ENCODE measurements at places on chromosomes 1 and 21.
A peak's percentile ranks its signal among the peaks of the same experiment; 100 is the strongest.

- peak; percentile 41 for DNase-seq
- peak within 1 kb of the TSS; percentile 84 for H3K4me3 ChIP-seq
- no peak within 1 kb of the TSS for H3K27ac ChIP-seq
- H3K4me1 ChIP-seq, result peaks cover 12% of the 10 kb centered on the region
- H3K36me3 ChIP-seq, result no peaks in the 10 kb centered on the region
Measured at GRCh38 chr21:29939924-29940275, at the start of gene GRIK1. Gene GRIK1 (minus strand): TSS chr21:29939996.

DNA sequence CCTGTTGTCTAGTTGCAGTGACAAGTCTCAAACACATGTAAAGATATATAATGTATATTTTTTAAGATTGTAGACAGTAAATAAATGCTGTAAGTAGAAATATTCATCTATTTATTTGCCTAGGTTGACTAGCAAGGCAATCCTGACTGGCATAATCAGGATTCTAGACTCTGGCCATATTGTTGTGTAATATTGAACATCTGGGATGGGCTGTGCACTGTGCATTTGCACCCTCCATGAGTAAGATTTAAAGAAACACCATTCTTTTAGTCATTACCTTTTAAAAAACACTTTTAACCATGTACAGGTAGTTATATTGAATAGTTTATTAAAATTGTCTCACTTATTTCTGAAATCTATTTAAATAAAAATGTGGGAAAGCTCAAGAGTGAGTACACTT, 32.4 kb downstream of the RASAL2 start:
- no peaks in the 10 kb centered on the region for H3K27me3 ChIP-seq
- peaks cover 27% of the 10 kb centered on the region for H3K4me1 ChIP-seq
- H3K36me3 ChIP-seq, result peaks cover 3% of the 10 kb centered on the region

- H3K27ac ChIP-seq, result no peak overlapping the region
- no peak overlapping the region for H3K4me3 ChIP-seq
- no peaks in the 10 kb centered on the region for H3K36me3 ChIP-seq
- H3K4me1 ChIP-seq, result peaks cover 10% of the 10 kb centered on the region
Measured at GRCh38 chr1:219144658-219145315, 28.9 kb upstream of the LYPLAL1 start.

DNA sequence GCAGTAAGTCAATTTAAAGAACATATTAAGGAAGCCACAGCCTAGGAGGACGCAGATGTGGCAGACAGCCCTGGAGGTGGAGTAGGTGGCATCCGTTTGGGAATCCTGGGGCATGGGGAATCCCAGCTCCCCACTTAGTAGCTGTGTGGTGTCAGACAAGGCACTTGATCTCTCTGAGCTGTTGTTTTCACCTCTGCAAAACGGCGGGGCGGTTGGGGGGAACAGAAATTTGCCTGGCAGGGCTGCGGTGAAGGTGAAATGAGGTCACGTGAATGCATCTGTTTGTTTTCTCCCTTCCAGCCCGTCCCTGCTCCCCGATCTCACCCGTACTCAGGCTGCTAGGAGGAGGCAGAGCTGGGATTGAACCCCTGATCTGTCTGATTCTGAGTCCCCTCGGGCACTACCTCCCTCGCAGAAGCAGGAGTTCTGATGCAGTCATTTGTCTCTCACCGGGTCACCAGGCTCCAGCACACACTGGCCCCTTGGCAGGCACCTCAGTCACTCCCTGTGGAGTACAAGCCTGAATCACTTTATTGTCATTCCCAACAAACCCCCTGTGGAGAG, 2.2 kb upstream of the LAPTM5 start:
- no peak overlapping the region for H3K27ac ChIP-seq
- H3K4me1 ChIP-seq, result peaks cover 5% of the 10 kb centered on the region
- no peaks in the 10 kb centered on the region for H3K36me3 ChIP-seq
- H3K4me3 ChIP-seq, result no peak overlapping the region
- no peak for DNase-seq

DNA sequence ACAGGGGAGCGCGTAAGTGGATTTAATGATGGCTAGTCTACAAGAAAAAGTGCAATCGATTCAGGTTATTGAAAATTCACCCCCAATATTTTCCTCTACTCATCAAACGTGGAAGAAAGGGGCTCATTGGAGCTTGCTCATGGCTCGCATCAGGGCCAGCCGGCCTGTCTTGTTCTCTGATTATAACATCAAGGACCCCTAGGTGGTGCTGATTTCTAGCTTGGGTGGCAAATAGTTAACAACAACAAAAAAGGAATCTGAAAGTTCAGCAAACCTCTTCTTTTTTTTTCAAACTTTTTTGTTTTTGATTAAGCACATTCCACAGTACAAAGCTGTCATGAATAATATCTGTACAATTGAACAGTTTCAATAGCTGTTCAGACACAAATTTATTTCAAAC, 35.8 kb upstream of the SOD1 start:
- H3K36me3 ChIP-seq, result no peaks in the 10 kb centered on the region
- no peak for DNase-seq
- peaks cover 2% of the 10 kb centered on the region for H3K4me1 ChIP-seq
- no peak overlapping the region for H3K4me3 ChIP-seq

DNA sequence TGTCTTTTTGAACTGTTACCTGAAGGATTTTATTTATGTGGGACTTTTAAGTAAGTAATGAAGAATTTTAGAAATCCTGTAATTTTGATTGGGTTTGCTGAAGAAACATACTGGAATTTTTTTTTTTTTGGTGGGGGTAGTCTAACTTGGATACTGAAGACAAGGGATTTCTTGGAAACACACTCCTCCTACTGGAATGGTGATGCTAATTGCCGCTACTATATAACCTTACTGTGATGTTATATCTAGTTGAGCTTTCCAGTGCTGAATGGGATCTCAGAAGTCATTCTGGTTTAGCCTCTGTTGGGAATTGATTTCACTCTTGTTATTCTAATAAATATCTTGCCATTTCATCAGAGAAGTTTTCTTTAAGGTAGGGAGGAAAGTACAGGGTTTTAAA, 8.4 kb downstream of the PPP2R5A start:
- H3K36me3 ChIP-seq, result no peaks in the 10 kb centered on the region
- no peak overlapping the region for H3K4me3 ChIP-seq
- DNase-seq, result no peak
- no peaks in the 10 kb centered on the region for H3K27me3 ChIP-seq

DNA sequence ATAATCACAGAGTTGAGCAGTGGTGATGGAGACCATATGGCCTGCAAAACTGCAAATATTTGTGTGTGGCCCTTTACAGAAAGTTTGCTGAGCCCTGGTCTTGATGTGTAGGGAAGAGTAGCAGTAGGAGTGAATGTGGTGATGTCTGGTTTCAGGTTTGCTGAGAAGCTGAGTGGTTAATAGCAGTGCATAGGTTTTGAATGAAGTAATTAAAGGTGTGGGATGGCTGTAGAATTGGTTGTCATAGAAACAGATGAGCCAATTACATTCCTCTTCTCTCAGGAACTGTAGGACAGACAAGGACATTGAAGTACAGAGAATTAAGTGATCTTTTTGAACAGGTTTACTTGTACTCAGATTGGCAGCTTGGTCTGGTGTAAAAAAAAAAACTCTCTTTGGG, 37.4 kb downstream of the PRDM2 start:
- H3K4me3 ChIP-seq, result no peak overlapping the region
- no peak for DNase-seq
- peaks cover 4% of the 10 kb centered on the region for H3K4me1 ChIP-seq
- no peaks in the 10 kb centered on the region for H3K36me3 ChIP-seq

DNA sequence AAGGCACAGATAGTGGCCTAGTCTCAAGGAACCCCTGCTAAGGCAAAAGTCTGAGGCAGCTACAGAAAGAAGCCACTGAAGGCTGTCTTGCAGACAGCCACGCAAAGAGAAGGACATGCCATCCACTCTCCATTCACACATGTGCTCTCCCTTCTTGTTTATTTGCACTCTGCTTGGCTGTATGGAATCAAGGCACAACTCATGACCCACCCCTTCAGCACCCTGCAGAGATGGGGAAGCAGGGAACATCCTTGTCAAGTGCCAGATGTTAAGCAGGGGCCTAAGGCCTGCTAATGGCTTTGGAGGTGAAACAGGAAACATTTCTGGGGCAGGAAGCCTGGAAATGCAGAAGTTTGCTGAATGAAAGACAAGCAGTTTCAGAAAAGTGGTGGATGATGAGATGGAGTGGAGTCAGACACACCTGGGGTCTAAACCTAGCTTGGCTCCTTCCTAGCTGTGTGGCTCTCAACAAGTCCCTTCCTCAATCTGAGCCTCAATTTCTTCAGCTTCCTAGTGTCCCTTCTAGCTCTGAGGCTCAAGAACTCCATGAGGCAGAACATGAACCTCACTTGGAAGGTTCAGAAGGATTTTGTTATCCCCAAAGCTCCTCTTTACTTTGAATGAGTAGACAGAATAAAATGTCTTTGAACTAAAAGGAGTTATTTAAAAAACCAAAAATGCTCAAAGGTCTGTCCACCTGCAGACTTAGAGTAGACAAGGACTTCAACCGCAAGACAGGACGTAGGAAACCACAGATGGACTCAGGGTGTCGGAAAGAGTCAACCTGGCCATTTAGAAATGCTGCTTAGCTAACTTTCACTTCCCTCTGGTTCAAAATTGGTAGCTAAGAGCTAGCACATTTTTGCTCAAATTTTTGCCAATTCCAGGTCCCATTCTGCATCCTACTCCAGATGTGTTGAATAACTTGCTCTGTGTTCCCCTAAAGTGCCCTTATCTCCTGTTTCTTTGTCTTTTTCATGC, 283.1 kb downstream of the PLPP3 start:
- no peaks in the 10 kb centered on the region for H3K36me3 ChIP-seq
- no peak for DNase-seq
- no peak overlapping the region for H3K4me3 ChIP-seq
- H3K4me1 ChIP-seq, result peaks cover 19% of the 10 kb centered on the region

- no peak overlapping the region for H3K4me3 ChIP-seq
- peaks cover 30% of the 10 kb centered on the region for H3K36me3 ChIP-seq
- peaks cover 36% of the 10 kb centered on the region for H3K4me1 ChIP-seq
- no peak overlapping the region for H3K27ac ChIP-seq
- DNase-seq, result no peak
Measured at GRCh38 chr1:161127649-161128048, 4.8 kb downstream of the DEDD start.

DNA sequence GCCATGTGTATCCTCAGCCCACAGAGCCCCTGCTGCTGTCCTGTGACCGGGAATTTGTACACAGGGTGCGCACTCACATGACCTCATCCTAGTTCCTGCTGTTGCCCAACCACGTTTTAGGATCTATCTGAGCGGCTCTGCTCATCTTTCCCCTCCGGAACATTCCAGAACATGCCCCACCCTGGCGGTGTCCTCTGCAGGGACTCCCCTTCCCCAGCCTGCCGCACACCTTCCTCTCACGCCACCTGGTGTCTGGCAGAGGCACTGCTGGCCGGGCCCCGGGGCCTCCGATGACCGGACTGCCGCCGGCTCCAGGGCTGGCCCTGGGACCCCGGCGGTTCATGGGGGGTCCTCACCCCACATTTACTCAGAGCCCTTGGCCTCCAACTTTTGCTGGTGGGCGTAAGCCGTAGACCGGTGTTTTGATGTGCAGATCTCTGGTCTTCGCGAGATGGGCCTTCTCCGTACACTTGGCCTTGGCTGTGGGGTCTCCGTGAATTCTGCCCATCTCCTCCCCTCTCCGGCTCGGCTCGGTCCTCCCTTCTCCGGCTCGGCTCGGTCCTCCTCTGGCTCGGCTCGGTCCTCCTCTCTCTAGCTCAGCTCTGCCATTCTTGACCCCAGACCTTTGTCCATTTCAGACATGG, 29.5 kb downstream of the ARHGEF16 start:
- no peak overlapping the region for H3K27ac ChIP-seq
- H3K4me1 ChIP-seq, result no peaks in the 10 kb centered on the region
- H3K4me3 ChIP-seq, result no peak overlapping the region
- peaks cover 31% of the 10 kb centered on the region for H3K36me3 ChIP-seq
- peak; percentile 62 for DNase-seq

DNA sequence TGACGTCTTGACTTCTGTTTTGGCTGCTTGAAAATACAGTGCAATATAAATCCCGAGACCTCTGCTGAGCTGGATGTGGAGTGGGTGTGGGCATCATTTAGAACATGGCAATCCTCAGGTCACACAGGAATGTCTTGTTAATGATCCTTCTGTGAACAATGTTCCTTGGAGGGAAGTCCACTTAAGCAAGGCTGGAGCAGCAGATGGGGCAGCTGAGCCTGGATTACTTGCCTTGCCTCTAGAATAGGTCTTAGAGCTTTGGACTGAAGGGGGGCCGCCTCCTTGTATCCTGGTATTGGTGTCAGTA, 926 bp upstream of the SCMH1 start:
- no peaks in the 10 kb centered on the region for H3K36me3 ChIP-seq
- H3K27ac ChIP-seq, result peak overlapping the region; percentile 91
- no peak for DNase-seq
- H3K27me3 ChIP-seq, result no peaks in the 10 kb centered on the region
- H3K4me3 ChIP-seq, result peak overlapping the region; percentile 69

DNA sequence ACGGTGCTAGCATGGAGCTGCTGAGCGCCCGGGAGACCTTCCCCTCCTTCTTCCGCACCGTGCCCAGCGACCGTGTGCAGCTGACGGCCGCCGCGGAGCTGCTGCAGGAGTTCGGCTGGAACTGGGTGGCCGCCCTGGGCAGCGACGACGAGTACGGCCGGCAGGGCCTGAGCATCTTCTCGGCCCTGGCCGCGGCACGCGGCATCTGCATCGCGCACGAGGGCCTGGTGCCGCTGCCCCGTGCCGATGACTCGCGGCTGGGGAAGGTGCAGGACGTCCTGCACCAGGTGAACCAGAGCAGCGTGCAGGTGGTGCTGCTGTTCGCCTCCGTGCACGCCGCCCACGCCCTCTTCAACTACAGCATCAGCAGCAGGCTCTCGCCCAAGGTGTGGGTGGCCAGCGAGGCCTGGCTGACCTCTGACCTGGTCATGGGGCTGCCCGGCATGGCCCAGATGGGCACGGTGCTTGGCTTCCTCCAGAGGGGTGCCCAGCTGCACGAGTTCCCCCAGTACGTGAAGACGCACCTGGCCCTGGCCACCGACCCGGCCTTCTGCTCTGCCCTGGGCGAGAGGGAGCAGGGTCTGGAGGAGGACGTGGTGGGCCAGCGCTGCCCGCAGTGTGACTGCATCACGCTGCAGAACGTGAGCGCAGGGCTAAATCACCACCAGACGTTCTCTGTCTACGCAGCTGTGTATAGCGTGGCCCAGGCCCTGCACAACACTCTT, 1.1 kb downstream of the TAS1R3 start:
- H3K36me3 ChIP-seq, result no peaks in the 10 kb centered on the region
- no peaks in the 10 kb centered on the region for H3K27me3 ChIP-seq
- H3K4me3 ChIP-seq, result no peak overlapping the region
- no peak for DNase-seq
- peaks cover 3% of the 10 kb centered on the region for H3K4me1 ChIP-seq
